ENCODE measurements at places on chromosomes 16 and 17.

DNA sequence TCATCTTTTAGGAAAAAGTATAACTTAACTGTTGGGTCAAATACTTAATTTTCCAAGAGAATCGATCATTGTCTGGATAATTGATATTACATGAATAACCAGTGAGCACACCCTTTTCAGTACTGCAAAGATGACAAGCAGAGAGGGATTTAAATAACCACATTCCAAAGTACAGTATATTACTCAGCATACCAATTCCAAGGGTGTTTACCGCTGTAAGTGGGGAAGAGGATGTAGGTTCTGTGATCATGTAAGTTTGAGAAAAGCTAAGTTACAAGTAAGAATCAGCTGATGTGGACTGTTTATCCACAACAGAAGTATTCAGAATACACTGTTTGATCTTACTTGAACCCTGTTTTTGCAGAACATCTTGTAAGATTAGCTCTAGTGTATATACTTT, 6.1 kb downstream of the GDE1 start:
- no peak for DNase-seq

GRCh38 chr16:87724490-87725291, 41.1 kb downstream of the KLHDC4 start:
- DNase-seq, result peak; percentile 44

GRCh38 chr16:58037365-58038057, 12.0 kb downstream of the MMP15 start:
- DNase-seq, result no peak

- DNase-seq, result no peak
Measured at GRCh38 chr17:62870552-62870971, 62.4 kb upstream of the MARCHF10 start.

- DNase-seq, result no peak
Measured at GRCh38 chr17:7027335-7027734, 4.5 kb downstream of the BCL6B start.

DNA sequence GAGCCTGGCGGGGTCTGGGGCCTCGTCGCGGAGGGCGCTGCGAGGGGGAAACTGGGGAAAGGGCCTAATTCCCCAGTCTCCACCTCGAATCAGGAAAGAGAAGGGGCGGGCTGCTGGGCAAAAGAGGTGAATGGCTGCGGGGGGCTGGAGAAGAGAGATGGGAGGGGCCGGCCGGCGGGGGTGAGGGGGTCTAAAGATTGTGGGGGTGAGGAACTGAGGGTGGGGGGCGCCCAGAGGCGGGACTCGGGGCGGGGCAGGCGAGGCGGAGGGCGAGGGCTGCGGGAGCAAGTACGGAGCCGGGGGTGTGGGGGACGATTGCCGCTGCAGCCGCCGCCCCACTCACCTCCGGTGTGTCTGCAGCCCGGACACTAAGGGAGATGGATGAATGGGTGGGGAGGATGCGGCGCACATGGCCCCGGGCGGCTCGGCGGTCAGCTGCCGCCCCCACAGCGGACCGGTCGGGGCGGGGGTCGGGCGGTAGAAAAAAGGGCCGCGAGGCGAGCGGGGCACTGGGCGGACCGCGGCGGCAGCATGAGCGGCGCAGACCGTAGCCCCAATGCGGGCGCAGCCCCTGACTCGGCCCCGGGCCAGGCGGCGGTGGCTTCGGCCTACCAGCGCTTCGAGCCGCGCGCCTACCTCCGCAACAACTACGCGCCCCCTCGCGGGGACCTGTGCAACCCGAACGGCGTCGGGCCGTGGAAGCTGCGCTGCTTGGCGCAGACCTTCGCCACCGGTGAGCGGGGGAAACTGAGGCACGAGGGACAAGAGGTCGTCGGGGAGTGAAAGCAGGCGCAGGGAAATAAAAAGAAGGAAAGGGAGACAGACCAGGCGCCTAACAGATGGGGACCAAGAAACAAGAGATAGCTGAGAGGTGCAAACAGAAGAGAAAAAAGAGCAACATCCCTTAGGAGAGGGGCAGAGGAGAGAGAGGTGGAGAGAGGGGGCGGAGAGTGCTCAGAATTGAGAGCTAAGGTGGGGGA, at the start of gene PNMT:
PNMT (plus strand) TSS at position 509 of the 980 bp plus-strand sequence; CDS start at position 532, 23 bp downstream.
- DNase-seq, result peak; percentile 67

DNA sequence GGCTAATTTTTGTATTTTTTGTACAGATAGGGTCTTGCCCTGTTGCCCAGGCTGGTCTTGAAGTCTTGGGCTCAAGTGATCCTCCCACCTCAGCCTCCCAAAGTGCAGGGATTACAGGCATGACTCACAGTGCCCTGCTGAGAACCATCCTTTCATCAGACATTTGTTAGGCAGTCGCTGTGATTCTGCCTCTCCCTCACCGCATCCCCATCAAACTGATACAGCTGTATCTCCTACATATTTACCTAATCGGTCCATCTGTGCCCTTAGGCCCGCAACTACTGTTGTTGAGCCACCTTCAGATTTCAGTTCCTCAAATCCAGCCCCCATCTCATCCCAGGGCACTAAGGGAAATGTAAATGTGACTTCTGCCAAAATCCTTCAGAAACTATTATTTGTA, 2.0 kb upstream of the SLC43A2 start:
- peak; percentile 56 for DNase-seq

GRCh38 chr16:83137326-83137781, 510.6 kb downstream of the CDH13 start:
- DNase-seq, result peak; percentile 79

DNA sequence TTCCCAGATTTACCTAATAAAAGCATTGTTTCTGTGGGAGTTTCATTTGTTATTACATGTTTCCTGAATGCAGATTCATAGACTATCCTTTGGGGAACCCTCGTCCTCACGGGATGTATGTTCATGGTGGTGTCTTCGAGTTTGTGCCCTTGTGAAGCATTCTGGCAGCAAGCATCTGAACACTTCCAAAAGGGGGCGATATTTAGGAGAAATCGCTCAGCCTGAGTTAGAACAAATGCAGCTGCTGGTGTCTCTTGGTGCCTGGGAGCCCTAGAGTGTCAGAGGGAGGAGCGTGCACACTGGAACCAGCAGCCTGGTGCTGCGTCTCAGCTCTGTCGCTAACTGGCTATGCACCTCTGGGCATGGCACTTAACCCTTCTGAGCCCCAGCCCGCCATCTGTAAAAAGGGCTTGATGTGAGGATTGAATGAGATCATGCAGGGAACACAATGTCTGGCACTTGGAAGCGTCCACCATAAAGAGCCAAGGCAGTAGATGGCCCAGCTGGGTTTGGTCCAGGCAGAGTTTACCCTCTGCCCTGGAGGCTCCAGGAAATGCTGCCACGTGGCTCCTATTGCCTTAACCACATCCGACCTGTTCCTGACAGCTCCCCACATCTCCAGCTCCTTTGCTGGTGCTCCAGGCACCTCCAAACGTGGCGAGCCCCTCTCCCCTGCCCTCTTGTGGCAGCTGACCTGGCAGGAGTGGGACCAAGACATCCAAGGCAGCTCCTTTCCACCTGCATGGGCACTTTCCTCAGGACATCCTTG, 25.0 kb upstream of the C16orf78 start:
- peak; percentile 9 for DNase-seq

- DNase-seq, result no peak
Measured at GRCh38 chr17:46011711-46012505, 12.9 kb downstream of the STH start.

DNA sequence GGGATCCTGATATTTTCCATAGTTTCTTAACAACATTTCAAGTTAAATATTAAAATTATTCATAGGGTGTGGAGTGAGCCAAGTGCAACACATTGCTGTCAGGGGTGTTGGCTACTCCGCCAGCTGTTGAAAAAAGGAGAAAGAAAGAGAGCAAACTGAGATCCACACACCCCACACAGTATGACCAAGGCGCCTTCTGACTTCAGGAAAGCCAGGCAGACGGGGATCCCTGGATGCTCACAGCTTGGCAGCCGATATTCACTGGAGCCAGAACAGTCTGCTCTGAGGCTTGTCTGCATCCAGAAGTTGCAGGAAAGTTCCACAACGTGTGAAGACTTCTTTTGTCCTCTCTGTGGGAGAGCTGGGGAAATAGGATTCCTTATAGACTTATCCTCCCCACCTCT, 9.3 kb downstream of the CHD9NB start:
- DNase-seq, result no peak

- no peak for DNase-seq
Measured at GRCh38 chr17:62781831-62782251, 26.3 kb downstream of the MARCHF10 start.

GRCh38 chr17:77437017-77437416, 296.2 kb downstream of the SEC14L1 start:
- DNase-seq, result peak; percentile 67

DNA sequence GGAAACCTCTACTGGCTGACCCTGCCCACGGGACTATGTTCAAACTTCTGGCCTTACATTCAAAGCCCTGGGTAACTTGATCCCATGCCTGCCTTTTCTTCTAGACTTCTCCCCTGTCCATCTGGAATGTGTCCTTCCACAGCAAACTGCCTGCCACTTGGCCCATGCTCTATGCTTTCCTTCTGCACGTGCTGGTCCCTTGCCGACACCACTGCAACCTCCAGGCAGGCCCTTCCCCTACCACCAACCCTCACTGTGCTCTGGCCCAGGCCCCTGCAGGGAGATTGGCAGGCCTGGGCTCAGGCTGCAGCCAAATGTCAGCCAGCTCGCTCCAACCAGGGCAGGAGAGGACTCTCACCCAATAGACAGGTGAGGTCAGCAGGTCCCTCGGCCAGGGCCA, 11.0 kb downstream of the HSD11B2 start:
- DNase-seq, result no peak

- peak; percentile 77 for DNase-seq
Measured at GRCh38 chr17:6796887-6797490, 21.0 kb downstream of the FBXO39 start.

DNA sequence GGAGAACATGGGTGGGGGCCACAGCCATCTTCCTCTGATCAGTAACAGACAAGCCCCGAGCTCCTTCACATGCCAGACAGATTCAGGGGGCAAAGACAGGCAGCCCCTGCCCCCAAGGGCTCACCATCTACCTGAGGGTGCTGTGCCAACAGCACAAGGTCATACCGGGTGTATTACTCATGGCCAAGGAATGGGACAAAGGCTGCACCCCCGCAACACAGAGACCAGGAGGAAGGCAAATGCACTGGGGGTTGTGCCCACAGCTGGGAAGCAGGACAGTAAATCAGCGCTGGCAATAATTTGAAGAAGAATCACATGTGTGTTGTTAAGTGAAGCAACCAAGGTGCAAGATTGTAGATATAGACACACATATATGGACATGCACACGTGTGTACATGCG, 137.1 kb downstream of the C16orf95 start:
- DNase-seq, result peak; percentile 41

DNA sequence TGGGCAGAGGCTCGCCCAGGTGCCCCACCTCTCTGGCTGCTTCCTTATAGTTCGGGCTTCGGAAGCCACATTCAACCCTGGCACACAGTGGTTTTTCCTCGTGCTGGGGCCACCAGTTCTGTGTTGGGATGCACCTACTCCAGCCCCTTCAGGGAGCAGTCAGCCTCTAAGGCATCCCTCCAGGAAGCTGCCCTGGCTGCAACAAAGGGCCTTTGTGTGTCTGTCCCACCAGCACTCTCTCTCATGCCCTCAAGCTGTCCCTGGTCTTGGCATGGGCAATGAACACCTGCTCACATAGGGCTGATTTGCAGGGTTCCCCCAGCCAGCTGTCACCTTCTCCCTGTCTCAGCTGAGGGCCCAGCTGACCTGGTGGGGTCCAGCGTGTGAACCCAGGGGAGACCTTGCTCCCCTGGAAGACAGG, 754 bp upstream of the NOXO1 start:
- no peak for DNase-seq

DNA sequence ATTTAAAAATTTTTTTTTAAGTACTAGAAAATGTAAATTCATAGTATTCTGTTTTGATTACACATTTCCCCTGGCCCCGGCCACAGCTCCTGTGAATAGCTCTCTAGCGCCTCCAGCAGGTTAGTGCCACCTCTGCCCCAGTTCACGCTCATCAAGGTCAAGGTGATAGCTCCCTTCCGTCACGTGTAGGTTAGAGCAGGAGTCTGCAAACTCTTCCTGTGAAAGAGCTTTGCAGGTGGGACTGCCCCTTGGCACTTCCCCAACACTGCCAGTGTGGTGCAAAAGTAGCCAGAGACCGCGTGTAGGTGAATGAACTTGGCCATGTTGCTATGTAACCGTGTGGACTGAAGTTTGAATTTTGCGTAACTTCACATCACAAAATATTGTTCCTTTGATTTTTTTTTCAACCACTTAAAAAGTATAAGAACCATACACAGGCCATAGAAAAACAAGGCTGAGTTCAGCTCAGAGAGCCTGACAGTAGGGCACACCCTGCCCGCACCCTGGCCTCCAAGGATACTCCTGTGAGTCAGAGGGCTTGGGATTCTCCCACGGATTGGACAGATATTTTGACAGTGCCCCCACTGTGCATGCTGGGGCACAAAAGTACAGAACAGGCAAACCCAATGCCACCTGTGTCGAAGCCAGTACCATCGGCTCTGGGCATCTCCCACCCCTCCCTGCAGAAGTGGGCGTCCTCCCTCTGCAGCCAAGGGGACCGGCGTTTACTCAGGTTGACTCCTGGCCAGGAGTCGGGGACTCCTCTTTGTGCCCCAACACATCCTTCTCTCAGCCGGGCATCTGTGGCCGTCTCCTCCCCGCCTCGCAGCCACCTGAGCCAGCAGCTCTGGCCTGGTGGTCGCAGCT, 92.0 kb upstream of the CHMP6 start:
- peak; percentile 64 for DNase-seq

GRCh38 chr16:81973737-81974136, 37.5 kb downstream of the SDR42E1 start:
- no peak for DNase-seq

- peak; percentile 22 for DNase-seq
Measured at GRCh38 chr17:35171834-35172233, 22.4 kb downstream of the SLC35G3 start.

DNA sequence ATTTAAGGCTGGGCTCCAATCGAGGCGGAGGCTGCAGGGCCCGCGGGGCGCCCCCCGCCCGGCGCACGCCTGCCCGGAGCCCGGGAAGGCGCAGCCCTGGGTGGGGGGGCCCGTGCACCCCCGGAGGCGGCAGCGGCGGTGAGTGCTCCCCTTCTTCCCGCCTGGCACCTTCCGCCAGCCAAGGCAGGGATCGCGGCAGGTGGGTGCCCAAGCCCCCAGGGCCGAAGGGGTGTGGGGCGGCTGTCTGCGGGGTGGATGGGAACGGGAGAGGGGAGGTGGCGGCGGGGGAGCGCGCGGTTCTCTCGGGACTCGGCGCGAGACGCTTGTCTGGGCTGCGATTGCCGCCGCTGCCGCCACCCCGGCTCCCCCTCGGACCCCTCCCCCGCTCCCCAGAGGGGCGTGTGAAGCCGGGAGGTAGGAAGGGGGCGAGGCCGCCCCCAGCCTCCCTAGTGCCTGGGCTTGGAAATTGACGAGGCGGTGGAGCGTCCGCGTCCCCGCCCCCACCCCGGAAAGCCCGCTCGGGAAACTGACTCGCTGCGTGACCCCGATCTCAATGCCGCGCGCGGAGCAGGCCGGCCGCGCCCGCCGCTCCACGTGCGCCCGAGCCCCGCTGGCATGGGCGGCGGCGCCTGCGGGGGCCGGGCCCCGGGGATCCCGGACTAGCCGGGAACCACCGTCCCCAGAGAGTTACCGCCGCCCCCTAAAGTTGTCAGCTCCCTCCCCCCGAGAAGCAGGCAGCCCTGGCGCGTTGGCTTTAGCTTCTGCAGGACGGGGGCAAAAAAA, 231.5 kb downstream of the MRTFB start:
- peak; percentile 40 for DNase-seq

GRCh38 chr17:164303-165235, 16.9 kb downstream of the DOC2B start:
- DNase-seq, result peak; percentile 51

- peak; percentile 9 for DNase-seq
Measured at GRCh38 chr16:83068686-83069085, 441.9 kb downstream of the CDH13 start.

Data from Daoy (cell line).